Activated CD8-positive, alpha-beta memory T cell treated with anti-CD3 and anti-CD28 coated beads for 36 hours (primary cell): ENCODE measurements at places on chromosomes 12 and 14. TPM values are rescaled to one million over a fixed set of nuclear protein-coding genes. Genes with fewer than 3 reads are reported as not detected.

NRXN3 gene
- not detected for total RNA-seq

SCN8A gene
- 1.3 TPM for total RNA-seq

KLRB1 gene
- total RNA-seq, result 3.3 TPM

PAX9 gene
- total RNA-seq, result not detected

KRT6A gene
- total RNA-seq, result not detected

WNT1 gene
- not detected for total RNA-seq

PDE3A gene
- total RNA-seq, result not detected

HCAR2 gene
- not detected for total RNA-seq

SPIC gene
- not detected for total RNA-seq

RASSF8 gene
- 0.27 TPM for total RNA-seq

CLEC1A gene
- total RNA-seq, result not detected

SMCO2 gene
- total RNA-seq, result not detected
